Stimulated activated CD8-positive, alpha-beta memory T cell treated with anti-CD3 and anti-CD28 coated beads, Interleukin-7, amount 100 ng/mL, for 1 hour (primary cell): ENCODE measurements at places on chromosomes 16 and 17.
A peak's percentile ranks its signal among the peaks of the same experiment; 100 is the strongest.

DNA sequence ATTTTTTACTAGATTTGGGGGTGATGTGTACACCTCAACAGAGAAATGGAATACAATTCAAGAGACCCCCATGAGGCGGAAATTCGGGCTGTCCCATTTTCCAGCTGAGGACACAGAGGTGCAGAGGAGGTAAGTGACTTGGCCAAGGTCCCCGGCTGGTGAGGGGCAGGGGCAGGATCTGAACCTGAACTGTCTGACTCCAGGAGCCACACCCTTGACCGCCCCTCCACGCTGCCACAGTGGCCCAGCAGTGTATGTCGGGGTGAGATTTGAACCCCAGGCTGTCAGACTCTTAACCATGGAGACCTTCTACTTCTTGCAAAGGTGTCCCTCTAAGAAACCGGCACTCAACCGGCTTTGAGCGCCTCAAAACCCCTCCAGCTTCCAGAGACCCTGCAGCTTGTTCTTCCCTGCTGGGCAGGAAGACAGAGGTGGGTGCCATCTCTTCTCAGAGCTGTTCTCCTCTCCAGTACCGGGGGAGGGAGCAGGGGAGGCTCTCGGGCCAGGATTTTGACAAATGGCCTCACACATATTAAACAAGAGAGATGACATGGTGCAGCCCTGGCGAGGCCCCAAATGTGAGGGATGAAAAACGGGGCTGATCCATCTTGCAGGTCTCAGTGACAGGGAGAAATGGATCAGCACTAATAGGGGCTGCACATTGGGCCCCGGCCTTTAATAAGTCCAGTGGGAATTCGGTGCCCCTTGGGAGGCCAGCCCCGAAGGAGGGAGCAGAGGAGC lies 222.3 kb downstream of the GSG1L start:
- no peak for DNase-seq

GRCh38 chr17:39769974-39770587 lies 32.3 kb downstream of the GRB7 start:
- DNase-seq: no peak

- DNase-seq: no peak
Observed at GRCh38 chr16:88830258-88830657, 18.5 kb upstream of the APRT start.

- no peak for DNase-seq
Observed at GRCh38 chr16:56689171-56689570, 6.9 kb downstream of the MT1X start.

DNA sequence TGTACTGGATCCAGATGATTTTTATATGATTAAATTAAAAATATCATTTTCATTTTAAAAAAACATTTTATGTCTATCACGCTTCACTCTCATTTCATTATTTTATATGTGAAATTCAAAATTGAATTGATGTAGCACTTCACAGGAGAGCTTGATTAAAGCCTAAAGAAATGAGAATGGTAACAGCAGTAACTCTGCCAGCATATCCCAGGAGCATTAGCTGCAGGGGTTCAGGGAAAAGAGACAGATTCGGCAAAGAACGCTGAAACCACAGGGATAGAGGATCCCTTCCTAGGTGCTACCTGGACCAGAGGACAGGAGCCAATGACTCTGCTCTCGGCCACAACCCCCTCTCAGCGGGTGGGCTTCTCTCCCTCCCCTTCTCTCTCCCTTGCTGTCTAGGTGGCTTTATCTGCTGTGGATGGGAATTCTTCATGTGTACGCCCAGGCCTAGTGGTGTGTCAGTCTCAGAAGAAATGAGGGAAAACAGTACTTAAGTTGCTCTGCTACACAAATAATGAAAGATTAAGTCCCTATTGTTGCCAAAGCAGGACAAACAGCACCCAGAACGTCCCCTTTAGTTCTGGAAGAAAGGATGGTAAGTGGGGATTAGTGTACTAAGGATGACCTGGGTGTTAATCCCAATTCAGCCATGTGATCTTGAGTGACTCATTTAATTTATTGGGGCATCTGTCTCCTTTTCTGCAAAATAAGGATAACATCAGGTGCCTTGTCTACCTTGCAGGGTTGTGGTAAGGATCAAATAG lies 123.3 kb downstream of the CDK5R1 start:
- no peak for DNase-seq

GRCh38 chr16:86060381-86061317 lies 161.7 kb downstream of the IRF8 start:
- no peak for DNase-seq

DNA sequence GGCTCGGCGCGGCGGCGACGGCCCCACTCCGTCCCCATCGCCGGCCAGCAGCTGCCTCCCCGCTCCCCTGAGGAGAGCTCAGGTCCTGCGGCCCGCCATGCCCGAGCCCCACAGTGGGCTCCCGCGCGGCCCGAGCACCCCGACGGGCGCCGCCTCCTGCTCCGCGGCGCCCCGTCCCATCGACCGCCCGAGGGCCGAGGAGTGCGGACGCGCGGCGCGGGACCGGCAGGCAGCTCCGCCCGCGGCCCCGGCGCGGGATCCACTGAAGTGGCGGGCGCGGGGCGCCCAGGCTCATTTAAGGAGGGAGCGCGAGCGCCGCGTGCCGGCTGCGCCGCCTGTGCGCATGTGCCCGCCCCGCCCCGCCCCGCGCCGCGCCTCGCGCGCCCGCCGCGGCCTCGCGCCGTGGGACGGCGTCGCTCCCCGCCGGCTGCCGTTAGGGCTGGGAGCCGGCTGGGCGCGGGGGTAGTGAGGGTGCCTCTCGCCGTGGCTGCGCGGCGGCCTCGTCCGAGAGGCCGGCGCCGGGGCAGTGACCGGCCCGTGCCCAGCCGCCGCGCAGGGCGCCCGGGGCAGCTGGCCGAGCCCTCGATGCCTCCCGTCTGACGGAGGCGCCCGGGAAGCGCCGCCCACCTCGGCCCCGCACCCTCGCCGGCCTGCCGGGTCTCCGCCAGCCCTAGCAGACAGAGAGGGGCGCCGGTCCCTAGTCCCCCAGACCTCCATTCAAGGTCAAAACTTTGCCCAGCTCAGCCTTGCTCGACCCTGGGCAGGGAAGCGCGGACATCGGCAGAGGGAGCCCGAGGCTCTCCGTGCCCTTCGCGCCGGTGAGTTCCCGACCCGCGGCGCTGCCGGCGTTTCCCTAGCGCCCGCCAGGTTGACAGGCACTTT lies at the start of gene NETO2:
Gene NETO2 (minus strand): TSS at position 269 of the 882 bp plus-strand sequence. CDS start 333 bp downstream, outside the sequence.
- peak; percentile 18 for DNase-seq

DNA sequence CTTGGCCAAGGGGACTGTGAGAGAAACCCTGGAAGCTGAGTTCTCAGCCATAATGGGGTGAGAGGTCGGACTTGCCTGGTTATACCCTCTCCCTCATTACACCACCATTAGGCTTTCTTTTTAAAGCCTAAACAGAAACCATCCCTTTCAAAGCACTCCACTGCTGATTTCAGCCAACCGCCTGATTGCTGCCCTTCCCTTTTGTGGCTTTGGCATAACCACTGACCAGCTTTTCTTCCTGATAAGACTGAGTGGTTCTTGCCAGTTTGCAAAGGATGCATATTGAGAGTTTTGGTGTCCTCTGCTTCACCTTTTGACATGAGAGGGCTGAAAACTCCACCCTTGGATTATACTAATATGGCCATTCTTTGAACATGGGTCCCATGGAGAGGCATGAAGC lies 308.2 kb upstream of the GOT2 start:
- DNase-seq: no peak

DNA sequence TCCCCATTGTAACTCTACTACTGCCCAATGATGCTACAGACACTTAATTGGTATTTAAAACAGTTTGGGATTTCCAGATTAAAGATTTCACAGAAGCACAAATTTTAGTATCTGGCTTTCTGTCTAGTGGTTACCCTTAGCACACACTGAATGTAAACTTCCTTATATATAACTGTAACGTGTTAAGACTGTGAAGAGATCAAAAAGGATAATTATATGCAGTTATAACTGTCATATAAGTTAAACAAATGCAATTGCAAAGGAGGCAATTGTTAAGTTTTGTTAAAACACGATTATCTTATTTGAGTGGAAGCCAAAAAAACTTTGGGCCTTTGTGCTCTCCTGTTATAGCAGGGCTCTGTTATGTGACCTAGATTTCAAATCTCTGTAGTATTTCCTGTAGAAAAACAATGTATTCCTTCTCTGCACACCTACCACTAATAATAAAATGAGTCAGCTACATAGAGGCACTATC lies 147.9 kb downstream of the STXBP4 start:
- DNase-seq: no peak

GRCh38 chr17:72406498-72406897 lies 285.7 kb downstream of the SOX9 start:
- no peak for DNase-seq

DNA sequence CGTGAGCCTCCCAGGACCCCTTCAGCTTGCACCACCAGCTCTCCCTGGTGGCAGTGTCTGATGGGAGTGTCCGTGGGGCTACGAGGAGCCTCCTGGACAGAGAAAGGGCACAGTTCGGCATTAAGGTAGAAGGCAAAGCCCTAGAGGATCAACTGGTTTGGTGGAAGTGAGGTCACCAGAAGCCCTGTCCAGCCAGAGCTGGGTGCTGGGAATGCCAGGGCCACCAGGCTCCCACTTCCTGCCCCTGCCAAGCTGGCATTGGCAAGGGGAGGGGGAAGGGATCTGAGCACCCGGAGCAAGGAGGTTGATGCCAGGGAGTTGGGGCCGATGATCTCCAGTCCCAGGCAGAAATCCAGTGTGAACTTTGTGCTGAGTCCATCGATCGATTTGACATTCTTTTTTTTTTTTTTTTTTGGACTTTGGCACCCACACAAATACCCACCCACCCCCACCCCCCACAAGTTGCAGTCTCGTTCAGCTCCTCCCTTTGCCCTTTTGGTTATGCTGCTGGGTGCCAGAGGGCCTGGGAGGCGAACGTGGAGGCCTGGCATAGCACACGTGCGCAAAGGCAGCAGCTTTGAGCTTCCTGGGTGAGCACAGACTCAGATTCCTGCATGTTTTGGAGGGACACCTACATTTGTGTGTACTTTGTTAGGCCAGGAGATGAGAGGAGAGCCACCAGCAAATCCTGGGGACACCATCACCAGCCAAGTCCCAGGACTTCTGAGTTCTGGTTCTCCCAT lies 2.1 kb downstream of the NHERF1 start:
- DNase-seq: no peak
